ENCODE measurements at places on chromosomes 16 and 17. TPM values are rescaled to one million over a fixed set of nuclear protein-coding genes. Genes with fewer than 3 reads are reported as not detected.

SPNS3 gene
- not detected for total RNA-seq

EVPL gene
- not detected for total RNA-seq

PRSS27 gene
- 0.23 TPM for total RNA-seq

SRL gene
- not detected for total RNA-seq

CENPV gene
- total RNA-seq = 4.8 TPM

RGS11 gene
- total RNA-seq = 1.2 TPM

SLC6A2 gene
- total RNA-seq = not detected

KRT34 gene
- not detected for total RNA-seq

ATP1B2 gene
- total RNA-seq = not detected
